Bronchus fibroblast of lung (primary cell): ENCODE measurements at places on chromosomes 7 and 10. TPM values are rescaled to one million over a fixed set of nuclear protein-coding genes. Genes with fewer than 3 reads are reported as not detected.

PTEN gene
- 29.4 and 37.6 TPM in 2 replicates for total RNA-seq

ASIC3 gene
- under 0.01 and 0.17 TPM in 2 replicates for total RNA-seq

SSMEM1 gene
- 0.15 TPM in 1 of 2 replicates, not detected in the other for total RNA-seq

LRRC17 gene
- total RNA-seq: 75.3 and 76.6 TPM in 2 replicates
